NCI-H2029 treated with DMSO at 0.1 percent for 48 hours (cell line): ENCODE measurements at places on chromosomes 4 and X.

DNA sequence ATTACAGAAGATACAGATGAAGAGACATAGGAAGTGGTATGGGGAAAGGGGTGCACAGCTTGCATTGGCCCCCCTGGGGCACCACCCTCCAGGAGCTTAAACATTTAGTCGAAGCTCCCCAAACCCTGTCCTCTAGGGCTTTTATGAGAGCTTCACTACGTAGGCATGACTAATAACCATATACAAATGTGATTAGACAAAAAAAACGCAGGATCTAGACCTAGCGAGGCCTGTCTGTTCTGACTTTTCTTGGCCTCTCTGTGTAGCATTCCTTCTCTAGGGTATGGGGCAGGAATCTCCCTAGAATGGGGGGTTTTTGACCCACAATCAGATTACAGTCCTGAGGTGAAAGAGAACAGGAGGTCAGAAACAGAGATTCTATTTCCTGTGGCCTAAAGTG lies 293.7 kb upstream of the GALNTL6 start:
- no peak for DNase-seq

GRCh38 chr4:40825014-40825838 lies 75.5 kb downstream of the NSUN7 start:
- no peak for DNase-seq

DNA sequence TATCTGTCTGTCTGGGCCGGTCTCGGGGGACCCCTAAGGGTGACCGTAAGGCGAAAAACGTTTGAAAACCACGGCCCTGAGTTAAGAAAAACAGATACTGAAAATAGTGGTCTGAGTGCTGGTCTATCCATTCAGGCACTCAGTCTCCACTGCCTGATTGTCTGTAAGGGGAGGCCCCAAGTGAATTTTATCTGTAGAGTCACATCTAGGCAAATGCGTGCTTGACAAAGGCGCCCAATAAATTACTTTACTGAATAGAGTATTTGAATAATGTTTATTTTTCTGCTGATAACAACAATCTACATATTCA lies 465 bp downstream of the HNRNPH2 start:
- DNase-seq = no peak

- no peak for DNase-seq
Observed at GRCh38 chrX:24577091-24577490, 70.1 kb downstream of the PCYT1B start.

- DNase-seq = no peak
Observed at GRCh38 chrX:14501327-14501726, 28.0 kb upstream of the GLRA2 start.

DNA sequence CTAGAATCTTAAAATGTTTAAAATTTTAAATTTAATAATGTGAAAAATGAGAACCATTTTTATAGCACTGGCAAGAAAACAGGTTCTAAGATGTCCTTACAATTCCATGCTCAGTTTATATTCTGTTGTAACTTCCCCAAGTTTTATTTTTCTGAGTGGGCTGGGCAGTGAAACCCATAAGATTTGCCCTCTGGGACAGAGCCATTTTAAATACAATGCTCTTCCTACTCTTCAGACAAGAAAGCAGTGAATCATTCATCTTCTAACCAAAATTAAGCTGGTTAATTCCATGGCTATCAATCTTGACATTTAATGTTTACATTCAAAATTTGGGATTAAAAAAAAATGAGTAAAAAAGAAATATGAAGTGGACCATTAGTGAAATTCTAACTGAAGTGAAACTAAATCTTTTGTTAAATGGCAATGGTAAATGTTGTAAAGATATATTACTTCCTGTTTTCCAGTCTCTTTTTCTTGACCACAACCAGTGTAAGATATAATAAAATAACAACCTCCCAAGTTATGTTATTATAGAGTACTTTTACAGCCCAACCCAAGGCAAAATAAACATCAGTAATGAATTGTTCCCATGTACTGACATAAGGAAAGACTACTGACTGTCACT lies 37.2 kb upstream of the PTPN13 start:
- DNase-seq = no peak

DNA sequence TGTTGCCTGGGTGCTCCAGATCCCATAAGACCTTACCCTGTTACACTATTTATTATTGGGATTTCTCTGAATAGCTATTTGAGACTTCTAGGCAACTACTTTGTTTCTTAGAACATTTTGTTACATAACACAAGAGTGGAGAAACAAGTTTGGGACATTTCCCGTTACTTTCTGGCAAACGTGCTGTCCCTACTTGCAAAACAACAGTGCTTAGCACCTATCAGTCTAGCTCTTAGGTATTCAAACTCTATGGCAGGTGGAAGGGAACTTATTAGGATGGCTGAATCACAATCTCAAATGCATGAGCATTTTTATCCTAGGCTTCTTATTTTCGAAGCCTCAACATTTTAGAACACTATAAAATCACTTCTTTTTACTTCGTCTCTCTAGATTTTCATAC lies 613.6 kb downstream of the DMD start:
- DNase-seq = no peak

GRCh38 chr4:2274320-2275043 lies 12.6 kb upstream of the MXD4 start:
- DNase-seq = no peak

- DNase-seq = no peak
Observed at GRCh38 chrX:5644776-5645175, 583.9 kb downstream of the NLGN4X start.

GRCh38 chrX:14529290-14529989 lies at the start of gene GLRA2:
Gene GLRA2 (plus strand): TSS chrX:14529536. CDS start chrX:14530058, 522 bp downstream.
- no peak for DNase-seq

- DNase-seq = no peak
Observed at GRCh38 chr4:8383016-8383415, 57.5 kb downstream of the ACOX3 start.

GRCh38 chr4:153151535-153152455 lies 52.4 kb upstream of the TRIM2 start:
- peak; percentile 71 for DNase-seq

- DNase-seq = peak; percentile 59
Observed at GRCh38 chr4:110005461-110006056, 92.9 kb downstream of the EGF start.

DNA sequence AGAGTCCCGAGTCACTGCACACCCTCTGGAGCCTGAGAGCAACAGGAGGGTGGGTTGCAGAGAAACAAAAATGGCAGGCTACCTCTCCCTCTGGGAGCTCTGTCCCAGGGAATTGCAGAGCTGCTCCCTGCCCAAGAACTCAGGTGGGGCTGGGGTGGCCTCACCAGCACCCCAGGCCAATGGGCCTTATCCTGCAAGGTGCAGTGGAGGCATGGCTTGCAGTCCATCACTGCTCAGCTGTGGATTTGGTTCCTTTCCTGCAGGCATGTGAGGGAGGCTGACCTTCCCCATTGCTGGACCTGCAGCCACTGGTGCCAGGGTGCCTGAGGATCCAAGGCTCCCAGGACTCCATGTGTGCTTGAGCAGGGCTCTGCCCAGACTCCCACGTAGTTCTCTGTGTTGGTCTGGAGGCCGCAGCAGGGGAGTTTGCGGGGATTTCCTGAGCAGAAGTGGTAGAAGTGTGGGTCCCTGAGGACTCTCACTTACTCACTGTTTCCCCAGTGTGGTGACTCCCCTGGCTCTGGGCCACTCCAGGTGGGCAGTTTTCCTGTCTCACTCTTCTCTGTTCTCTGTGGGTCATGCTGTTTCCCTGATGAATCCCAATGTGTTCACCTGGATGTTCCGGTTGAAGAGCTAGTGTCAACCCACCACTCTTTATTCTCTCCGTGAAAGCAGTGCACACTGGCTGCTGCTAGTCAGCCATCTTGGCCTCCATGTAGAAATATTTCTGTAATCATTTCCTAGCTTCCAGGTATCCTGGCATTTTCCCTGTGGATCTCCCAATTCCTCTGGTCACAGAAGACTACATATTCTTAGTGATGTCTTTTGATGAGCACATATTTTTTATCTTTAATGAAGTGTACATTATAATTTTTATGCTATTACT lies 82.3 kb downstream of the ARHGAP24 start:
- DNase-seq = no peak

- no peak for DNase-seq
Observed at GRCh38 chr4:34138385-34138784, 2105.9 kb downstream of the ARAP2 start.

GRCh38 chr4:113756005-113756410 lies 5.5 kb downstream of the CAMK2D start:
- DNase-seq = no peak

DNA sequence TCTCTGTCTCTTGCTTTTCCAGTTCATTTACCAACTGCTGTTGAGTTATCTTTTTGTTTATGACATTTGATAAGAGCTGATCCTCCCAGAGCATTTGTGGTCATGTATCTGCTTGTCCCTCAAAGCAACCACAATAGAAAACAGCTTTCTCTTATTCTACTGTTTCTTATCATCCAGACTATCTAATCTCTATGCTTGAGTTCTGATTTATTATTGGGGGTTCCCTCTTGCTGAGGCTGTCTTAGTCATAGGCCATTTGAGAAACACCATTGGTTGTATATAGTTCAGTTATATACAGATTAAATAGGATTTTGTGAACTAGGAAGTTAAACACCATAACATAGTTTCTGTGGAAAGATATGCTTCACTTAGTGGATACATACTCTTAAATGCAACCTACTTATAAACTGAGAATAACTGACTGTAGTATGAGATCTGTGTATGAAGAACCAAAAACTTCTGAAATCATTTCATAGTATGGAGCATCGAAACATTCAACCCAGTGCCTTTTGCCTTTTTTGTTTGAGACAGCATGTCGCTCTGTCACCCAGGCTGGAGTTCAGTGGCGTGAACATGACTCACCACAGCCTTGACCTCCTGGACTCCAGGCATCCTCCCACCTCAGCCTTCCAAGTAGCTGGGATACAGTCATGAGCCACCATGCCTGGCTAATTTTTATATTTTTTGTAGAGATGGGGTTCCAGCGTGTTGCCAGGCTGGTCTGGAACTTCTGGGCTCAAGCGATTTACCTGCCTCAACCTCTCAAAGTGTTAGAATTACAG lies 75.8 kb downstream of the STIM2 start:
- no peak for DNase-seq

DNA sequence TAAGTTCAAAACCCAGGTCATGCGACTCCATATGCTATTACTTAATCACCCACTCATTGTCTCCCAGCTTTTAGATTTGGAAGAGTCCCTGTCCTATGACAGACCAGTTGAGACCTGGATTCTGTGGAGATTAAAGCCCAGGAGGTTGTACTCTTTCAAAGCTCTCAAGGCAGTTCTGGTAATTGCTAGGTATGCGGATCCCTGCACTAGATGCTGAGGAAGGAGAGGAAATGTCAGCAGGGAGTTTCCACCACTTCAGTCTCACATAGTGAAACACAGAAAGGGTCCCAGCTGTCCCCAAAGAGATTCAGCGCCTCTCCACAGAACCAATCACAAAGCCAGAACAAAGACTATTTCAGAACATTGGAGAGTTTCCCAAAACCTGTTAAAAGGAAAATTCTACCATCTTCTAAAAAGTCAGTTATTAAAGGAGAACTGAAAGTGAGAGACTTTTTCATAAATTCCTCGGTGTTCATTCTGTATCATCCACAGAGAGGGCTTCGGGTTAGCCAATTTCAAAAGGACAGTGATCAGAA lies 53.4 kb downstream of the IRF2 start:
- no peak for DNase-seq

DNA sequence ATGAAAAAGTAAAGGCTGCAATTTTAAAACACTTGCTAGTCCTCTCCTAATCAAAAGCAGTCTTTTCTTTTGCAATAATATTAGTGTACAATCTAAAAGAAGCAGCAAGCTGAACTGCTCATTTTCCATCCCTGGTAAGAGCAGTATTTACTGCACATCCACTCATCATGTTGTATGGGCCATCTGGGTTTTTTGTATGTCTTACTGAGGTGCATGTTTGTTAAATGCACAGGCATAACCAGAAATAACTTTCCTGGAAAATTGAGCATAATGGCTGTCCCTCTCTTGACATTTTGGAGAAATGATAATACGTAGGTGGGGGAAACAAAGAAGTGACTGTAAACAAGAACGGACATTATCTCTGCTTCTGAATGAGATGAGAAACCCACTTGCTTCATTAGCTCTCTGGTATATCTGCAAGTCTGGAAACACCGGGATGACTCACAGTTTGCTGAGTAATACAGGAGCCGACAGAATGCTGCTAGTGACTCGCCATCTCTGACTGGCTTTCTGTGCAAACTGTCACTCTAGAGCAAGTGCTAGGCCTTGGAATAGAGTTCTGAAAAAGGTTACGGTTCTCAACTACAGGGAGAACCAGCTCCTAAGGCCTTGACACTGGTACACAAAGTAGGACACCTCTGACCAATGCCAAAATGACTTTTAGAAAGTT lies 85.7 kb upstream of the MTM1 start:
- DNase-seq = no peak

- DNase-seq = no peak
Observed at GRCh38 chrX:132737743-132738142, 220.7 kb downstream of the HS6ST2 start.

- no peak for DNase-seq
Observed at GRCh38 chr4:22471999-22472461, 43.8 kb downstream of the ADGRA3 start.

GRCh38 chr4:575281-576141 lies 584 bp downstream of the TMEM271 start:
- no peak for DNase-seq

- no peak for DNase-seq
Observed at GRCh38 chr4:83546786-83547185, 10.9 kb downstream of the GPAT3 start.

DNA sequence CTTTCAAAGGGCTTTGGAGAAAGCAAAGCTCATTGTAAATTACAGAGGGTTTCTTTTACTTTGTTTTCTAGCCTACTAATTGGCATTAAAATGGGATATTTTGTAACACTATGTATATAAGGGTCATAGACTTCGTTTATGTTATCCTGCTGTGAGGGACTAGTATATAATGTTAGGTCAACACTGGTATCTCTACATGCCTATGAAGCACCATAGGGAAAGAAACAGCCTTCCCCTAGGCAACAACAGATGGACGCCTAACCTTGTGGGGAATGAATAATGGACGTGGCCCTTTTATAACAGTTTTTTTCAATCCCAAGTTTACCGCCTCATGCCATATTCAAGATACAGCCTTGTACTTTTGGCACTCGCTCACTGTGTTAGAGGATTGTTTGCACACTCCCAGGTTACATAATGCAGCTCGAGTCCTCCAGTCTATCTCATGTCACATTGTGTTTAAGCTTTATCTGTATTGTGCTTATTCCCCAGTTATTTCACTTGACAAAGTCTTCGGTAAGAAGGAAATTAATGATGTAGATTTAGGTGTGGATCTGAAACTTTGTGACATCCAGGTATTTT lies 711.0 kb downstream of the RPA4 start:
- DNase-seq = no peak

- DNase-seq = peak; percentile 84
Observed at GRCh38 chr4:108247387-108248049, 78.8 kb upstream of the LEF1 start.

DNA sequence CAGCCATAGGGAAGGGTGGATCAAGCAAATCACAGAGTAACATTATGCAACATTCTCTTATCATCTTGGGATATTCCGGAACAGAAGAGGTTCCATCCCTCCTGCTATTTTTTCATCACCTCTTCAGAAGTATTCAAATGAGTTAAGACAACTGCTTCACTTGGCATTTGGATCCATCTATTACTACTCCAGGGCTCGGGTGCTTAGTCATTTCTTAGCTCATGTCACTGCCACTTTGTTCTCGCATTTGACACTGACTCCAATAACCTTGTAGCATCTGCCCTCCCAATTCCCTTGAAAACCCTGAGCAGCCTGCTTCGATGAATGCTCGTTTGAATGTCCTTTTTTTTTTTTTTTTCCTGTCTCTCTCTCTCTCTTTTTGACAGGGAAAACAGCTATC lies 114.9 kb downstream of the PPARGC1A start:
- no peak for DNase-seq

- DNase-seq = no peak
Observed at GRCh38 chr4:163701916-163702315, 207.4 kb downstream of the TMA16 start.

GRCh38 chr4:39638354-39639239 lies at the start of gene SMIM14:
Gene SMIM14 (minus strand): TSS chr4:39638865. CDS start chr4:39605145, 33,720 bp downstream.
- peak; percentile 83 for DNase-seq
